HL-60 (cell line): ENCODE measurements at places on chromosomes 16 and 17.

DNA sequence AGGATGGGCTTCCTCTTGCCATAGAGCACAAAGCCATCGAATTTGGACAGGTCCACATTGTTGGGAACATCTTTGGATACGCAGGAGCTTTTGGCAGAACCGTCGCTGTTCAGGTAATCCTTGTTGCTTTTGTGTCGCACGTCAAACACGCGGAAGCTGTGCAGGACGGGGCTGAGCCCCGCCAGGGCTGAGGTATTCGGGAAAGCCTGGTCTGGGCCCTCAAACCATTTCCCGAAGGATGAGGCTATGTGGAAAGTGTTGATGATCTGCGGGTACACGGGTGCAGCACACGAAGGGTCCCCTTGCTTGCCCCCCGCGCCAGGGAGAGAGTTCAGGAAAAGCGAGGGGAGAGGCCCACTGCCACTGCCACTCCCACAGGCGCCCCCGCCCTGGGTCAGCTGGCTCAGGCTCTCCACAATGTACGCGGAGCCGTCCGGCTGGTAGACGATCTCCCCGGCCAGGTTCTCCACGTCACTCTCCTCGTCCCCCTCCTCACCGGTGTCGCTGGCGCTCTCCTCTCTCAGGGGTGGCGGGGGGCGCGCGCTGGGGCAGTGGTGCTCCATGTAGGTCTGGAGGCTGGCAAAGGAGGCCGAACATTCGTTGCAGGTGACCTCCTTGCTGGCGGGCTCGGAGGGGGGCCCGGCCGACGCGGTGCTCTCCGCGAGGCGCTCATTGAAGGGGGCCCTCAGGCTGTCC lies 88.5 kb downstream of the ZFHX3 start:
- no peak for DNase-seq

DNA sequence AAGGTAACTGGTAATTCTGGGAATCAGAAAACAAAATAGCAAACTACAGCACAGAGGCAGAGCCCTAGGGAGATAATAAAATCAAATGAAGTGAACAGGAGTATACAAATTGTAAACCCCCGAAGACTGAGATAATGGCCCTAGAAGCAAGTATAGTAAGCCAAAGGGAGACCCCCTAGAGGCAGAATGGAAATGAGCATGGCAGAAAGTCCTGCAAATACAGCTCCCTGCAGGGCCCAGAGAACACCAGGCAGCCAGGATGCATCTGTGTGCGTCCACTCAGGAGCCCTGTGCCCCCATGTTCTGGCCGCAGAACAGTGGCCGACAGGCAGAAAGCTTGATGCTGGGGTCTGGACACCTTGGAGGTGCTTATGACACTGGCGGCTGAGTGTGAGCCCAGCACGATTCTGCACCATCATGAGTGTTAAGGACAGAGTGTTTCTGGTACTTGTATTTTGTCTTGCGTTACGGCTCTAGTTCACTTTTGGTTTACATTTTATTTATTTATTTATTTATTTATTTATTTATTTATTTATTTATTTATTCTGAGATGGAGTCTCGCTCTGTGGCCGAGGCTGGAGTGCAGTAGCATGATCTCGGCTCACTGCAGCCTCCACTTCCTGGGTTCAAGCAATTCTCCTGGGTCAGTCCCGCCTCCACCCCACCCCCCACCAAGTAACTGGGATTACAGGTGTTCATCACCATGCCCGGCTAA lies 48.7 kb downstream of the RGS9 start:
- DNase-seq = no peak

GRCh38 chr17:54909766-54910165 lies 9.1 kb downstream of the TOM1L1 start:
- no peak for DNase-seq

DNA sequence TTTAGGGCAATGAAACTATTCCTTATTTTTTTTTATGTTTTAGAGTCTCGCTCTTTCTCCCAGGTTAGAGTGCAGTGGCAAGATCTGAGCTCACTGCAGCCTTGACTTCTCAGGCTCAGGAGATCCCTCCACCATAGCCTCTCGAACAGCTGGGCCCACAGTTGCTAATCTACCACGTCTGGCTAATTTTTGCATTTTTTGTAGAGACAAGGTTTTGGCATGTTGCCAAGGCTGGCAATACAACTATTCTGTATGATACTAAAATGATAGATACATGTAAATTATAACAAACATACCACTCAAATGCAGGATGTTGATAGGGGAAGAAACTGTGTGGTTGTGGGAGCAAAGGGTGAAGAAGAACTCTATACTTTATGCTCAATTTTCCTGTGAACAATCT lies 401.3 kb downstream of the ZFHX3 start:
- no peak for DNase-seq
